WTC11 (cell line): ENCODE measurements at places on chromosomes 3 and 15.

- DNase-seq, result no peak
These were observed 41.7 kb downstream of the KIF15 start for GRCh38 chr3:44803298-44803697.

- DNase-seq, result no peak
These were observed 202.9 kb downstream of the LRRC3B start for GRCh38 chr3:26825454-26825853.

DNA sequence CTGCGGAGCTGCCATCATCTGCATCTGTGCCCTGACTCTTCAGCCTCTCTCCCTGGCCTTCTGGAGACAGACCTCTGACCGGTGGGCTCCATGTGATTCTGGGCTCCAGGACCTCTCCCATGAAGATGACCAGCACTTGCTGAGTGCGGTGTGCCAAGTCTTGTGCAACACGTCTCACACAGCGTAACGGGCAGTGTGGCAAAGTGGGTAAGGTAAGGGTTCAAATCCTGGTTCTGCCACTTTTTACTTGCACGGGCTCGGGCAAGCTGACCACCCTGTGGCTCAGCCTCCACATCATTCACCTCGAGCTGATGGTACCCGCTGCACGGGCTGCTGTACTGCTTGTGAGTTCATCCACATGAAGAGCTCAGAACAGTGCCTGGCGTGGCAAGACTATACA lies 6.5 kb upstream of the SYNM start:
- no peak for DNase-seq

DNA sequence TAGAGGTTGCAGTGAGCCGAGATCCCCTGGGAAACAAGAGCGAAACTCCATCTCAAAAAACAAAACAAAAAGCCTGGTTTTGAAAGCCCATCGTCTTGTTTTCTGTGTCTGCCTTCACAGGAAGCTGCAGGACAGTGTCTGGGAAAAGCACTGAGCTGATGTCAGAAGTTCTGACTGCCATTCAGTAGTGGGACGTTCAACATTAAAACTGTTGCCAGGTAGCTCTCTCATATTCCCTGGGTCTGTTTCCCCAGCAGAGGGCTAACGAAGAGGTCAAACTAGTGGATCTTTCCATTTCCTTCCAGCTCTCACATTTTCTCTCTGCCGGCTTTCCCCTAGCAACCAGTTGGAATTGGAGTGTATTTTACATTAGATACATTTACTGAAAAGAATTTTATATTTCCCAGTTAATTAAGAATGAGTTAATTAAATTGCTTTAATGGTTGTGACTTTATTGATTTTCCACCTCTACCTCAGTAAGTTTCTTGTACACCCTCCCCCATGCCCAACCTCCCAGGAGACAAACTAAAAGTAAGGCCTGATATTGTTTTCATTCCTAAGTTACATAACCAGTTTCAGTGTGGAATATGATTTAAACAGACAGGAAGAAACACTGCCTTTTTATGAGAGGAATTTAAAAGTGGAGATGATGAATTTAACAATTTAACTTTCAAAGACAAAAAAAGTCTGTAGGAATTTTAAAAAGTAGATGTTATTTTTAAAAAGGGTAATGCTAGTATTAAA lies 29.9 kb downstream of the RCN2 start:
- DNase-seq, result no peak

GRCh38 chr15:67508407-67508806 lies 12.5 kb upstream of the C15orf61 start:
- no peak for DNase-seq

DNA sequence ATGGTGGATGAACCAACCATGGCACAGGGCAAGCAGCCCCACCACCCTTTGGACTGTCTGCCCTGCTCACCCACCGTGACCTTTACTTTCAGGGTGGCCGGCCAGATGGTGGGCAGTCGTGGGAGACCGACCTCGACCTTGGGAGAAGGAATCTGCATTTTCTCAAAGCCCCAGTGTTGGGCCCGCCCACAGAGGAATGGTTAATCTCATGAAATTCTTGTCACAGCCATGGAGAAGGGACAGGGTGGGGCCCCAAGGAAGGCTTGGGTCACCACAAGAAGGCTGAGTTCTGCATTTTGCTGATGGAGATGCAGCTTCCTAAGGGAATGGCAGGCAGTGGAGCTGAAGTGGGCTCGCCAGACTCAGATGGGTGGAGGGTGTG lies 2.9 kb downstream of the PLXND1 start:
- DNase-seq, result no peak

DNA sequence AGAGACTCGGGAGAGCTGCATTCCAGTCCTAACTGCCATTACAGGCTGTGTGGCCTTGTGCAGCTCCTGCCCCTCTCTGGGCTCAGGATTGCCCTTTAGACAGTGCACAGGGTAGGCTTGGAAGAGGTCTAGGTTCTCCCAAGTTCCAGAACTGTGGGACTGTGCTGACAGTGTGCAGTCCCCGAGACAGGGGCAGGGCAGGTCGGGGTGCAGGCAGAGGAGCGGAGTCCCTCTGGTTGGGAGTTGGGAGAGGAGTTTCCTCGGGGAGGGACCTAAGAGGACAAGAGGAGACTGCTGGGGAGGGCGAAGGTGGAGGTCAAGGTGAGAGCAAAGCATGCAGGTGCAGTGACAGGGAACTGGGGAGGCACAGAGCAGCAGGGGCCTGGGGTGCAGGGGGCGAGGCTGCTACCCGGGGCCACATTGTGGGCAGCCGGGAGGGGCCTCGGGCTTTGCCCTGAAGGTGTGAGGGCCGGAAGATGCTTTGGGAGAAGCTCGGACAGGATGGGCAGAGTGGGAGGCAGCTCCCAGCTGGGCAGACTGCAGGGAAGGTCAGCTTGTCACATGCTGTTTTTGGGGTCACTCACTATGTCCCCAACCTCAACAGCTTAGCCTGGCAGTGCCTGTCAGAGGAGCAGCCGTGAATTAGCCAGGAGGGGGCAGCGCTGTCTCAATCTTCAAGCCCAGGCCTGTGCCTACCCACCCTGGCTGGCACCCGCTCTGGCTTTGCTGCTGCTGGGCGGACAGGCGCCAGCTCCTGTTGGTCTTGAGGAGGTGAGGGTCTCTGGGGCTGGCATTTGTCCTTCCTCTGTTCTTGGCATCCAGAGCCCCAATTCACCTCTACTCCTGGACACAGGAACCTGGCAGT lies 15.4 kb upstream of the CSPG4 start:
- DNase-seq, result peak; percentile 76

GRCh38 chr15:58608129-58608590 lies 141.3 kb downstream of the ADAM10 start:
- DNase-seq, result no peak

GRCh38 chr3:43729707-43730414 lies 39.1 kb downstream of the ABHD5 start:
- no peak for DNase-seq

- no peak for DNase-seq
These were observed 95.1 kb upstream of the ZBED2 start for GRCh38 chr3:111690242-111690641.

- DNase-seq, result no peak
These were observed 349.4 kb upstream of the SEMA6D start for GRCh38 chr15:47367726-47368390.

- no peak for DNase-seq
These were observed 3.3 kb downstream of the AMIGO3 start for GRCh38 chr3:49716169-49716568.

DNA sequence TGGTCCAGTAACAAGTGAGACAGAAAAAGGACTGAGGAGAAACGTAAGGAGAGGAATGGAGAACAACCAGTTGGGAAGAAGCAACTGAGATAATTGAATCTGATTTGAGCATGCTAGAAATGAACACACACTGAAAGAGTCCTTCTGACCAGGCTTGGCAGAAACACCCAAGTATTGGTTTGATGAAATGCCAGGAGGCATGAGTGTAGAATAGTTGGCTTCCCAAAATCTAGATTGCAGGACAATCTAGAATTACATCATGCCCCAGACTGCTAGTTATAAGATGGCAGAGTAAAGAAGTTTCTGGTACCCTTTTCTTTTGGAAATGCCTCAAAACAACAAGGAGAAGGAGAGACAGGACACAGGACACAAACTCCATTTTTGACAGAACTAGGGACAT lies 189.7 kb upstream of the STT3B start:
- DNase-seq, result no peak

GRCh38 chr15:100131321-100132224 lies 210.2 kb downstream of the ADAMTS17 start:
- DNase-seq, result peak; percentile 36
